Stimulated activated CD4-positive, alpha-beta T cell treated with anti-CD3 and anti-CD28 coated beads, TNF-alpha, amount 100 ng/mL, for 48 hours (primary cell): ENCODE measurements at places on chromosomes 6 and 20.

DNA sequence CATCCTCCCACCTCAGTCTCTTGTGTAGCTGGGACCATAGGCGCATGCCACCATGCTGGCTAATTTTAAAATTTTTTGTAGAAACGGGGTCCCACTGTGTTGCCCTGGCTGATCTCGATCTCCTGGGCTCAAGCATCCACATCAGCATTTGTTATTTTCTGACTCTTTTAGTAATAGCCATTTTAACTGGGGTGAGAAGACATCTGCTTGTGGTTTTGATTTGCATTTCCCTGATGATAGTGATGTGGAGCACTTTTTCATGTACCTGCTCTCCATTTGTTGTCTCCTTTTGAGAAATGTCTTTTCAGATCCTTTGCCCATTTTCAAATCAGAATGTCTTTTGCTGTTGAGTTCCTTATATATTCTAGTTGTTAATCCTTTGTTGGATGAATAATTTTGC is 22.2 kb upstream of the TULP4 start:
- DNase-seq: no peak

- no peak for DNase-seq
Measured at GRCh38 chr6:33575211-33575610, 4.9 kb downstream of the BAK1 start.

- DNase-seq: no peak
Measured at GRCh38 chr6:160069459-160069858, 52.2 kb upstream of the SLC22A1 start.

- no peak for DNase-seq
Measured at GRCh38 chr20:11221046-11221445, 547.2 kb upstream of the JAG1 start.

GRCh38 chr20:8663424-8663823 is 405.5 kb upstream of the PLCB4 start:
- no peak for DNase-seq

GRCh38 chr6:135798751-135799515 is 52.6 kb upstream of the PDE7B start:
- no peak for DNase-seq
